ENCODE measurements at places on chromosomes 7 and 10.

DNA sequence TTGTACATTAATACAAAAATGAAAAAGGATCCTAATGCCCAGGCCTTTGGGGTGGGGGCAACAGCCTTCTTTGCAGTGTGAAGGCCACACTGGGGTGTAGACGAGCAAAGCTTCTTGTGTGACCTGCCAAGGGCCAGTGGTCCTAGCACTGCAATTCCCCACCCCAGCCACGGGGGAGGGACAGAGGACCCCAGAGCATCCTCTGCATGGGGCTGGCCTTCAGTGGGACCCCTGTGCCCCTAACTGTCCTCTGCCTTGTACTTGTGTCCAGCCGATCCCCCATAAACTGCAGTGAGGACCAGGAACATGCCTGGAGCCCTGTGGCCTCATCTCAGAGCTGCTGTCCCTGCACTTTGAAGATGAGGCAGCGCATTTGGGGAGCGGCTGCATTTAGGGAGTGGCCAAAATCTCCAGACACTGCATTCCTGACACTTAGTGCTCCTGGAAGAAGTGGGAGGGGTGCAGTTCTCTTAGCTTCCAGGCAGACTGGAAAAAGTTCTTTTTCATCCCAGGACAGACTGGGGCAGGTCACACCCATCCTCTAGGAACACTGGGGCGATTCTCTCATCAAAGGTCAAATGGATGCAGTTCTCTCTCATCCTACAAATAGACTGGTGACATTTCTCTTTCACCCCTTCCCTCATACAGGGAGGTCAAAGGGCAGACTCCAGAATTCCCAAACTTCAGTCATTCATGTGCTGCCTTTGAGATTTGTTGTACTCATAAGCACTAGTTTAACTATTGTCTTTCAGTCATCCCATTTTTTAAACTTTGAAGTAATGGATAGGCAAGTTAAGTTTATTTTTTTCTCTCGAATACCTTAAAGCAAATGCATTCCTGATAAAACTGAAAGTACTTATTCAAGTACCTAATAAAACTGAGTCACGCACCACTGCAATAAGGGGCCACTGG is 922 bp upstream of the MYO1G start:
- no peak for DNase-seq

DNA sequence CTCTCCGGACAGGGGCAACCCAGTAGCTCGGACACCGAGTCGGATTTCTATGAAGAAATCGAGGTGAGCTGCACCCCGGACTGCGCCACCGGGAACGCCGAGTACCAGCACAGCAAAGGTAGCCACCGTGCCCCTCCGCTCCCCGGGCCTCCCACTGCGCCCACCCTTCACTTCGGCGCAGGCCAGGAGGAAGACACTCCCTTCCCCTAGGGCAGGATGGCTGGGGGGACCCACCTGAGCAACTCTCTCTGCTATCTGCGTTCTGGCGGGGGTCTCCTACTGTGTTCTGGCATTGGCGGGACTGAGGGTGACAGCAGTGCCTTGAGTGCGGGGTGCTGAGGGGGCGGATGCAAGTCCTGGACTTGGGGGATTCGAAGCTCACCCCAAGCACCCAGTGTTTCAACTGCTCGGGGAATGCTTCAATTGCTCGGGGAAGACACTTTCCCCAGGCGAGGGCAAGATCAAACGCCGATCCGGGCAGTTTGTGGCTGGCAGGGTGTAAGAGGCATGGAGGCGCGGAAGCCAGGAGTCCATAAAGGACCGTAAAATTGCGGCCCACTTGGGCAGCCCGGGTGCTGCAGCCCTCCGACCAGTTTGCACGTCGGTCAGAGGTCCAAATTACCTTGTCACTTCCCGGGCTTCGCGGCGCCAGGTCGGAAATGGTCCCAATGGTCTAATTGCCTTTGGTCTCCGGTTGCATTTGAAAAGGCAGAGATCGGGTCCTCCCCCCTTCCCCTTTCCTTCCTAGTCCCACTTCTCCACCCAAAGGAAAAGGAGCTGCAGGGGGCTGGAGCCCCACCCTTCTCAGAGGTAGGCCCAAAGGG is 950 bp downstream of the EVX1 start:
- DNase-seq: no peak

- DNase-seq: no peak
These were observed 14.6 kb downstream of the AGAP3 start for GRCh38 chr7:151100921-151101320.

DNA sequence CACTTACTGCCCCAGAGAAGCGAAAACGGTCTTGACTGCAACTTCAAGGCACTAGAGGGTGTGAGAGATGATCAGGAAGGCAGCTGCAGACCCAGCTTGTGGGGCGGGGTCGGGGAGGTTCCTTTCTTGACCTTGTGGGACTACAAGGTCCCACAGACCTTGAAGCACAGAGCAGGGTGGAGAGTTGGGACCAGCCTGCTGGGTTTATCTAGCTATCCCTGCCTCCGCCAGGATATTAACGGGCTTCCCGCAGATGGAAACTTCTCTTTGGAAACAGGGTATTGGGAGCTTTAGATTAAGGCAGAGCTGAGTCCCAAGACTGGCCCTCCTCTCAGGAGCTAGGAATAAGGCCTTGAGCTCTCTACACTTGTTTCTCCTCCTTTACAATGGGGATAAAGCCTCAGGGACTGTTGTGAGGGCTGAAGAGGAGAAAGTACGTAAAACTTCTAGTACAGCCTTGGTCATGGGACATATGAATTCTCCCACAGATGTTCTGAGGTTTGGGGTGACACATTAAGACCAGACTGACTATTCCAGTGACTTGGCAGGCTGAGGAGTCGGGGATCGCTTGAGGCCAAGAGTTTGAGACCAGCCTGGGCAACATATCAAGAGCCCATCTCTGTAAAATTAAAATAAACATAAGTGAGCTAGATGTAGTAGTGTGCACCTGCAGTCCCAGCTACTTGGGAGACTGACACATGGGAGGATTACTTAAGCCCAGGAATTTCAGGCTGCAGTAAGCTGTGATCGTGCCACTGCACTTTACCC is 153.2 kb downstream of the CDH23 start:
- no peak for DNase-seq

GRCh38 chr7:25087855-25088254 is 37.2 kb downstream of the CYCS start:
- no peak for DNase-seq

DNA sequence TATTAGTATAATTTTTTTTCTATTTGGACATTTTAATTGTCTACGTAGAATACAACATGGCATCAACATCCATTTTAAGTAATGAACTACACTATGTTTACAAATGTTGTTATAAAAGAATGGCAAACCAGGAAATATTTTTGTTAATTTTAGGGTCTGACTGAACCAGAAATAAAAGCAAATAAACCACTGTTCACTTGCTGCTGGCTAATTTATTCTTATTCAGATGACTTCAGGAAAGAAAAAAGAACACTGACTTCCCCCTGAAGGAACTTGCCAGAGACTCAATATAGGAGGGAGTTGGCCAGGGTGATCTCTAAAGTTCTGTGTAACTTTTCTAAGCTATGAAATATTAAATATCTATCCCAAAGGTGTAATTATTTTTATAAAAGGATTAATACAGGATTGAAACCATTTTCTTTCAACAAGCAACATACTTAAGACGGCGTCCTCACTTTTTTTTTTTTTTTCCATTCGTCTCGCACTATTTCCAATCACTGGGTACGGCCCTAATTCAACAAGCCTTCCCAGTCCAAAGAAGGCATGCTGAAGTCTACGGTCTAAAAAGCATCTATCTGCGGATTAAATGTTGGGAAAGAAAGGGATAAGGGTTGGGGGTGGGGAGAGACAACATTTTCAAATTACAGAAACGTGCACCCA is 1.2 kb downstream of the USP6NL start:
- DNase-seq: no peak

DNA sequence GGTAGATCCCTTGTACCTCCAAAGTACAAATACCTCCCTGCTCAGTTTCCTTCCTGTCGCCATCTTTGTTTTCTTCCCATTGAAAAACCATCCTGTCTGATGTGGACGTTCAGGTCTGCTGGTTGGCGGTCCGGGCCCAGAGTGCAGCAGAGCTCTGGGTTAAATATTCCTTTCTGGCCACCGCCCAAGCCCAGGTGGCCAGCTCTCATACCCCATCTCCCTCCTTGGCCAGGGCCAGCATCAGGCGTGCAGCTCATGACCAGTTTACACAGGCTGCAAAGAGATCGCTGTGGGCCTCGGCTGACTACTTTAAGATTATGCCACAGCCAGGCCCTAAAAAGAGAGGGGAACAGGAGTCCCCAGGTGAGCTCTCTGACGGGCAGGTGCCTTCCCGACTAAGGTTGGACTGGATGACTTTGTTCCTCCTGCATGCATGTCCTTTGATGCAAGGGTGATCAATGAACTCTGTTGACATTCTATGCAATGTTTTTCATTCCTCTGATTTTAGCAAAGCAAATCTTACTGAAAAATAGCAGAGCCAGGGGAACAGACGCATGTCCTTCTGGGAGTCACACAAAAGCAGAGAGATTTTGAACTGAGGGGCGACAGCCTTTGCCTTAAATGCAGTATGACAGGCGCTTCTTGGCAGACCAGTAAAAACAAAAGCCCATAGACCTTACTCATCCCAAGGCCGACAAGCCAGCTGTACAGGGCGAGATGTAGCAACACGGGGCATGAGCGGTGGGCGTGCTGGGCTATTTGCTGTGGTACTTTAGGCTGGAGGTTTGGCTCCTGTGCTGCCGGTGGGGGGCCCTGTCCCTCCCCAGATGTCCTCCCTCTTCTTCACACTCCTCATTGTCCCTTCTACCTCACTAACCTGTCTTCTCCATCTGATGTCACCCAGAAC is 33.3 kb upstream of the SH2B2 start:
- DNase-seq: no peak

DNA sequence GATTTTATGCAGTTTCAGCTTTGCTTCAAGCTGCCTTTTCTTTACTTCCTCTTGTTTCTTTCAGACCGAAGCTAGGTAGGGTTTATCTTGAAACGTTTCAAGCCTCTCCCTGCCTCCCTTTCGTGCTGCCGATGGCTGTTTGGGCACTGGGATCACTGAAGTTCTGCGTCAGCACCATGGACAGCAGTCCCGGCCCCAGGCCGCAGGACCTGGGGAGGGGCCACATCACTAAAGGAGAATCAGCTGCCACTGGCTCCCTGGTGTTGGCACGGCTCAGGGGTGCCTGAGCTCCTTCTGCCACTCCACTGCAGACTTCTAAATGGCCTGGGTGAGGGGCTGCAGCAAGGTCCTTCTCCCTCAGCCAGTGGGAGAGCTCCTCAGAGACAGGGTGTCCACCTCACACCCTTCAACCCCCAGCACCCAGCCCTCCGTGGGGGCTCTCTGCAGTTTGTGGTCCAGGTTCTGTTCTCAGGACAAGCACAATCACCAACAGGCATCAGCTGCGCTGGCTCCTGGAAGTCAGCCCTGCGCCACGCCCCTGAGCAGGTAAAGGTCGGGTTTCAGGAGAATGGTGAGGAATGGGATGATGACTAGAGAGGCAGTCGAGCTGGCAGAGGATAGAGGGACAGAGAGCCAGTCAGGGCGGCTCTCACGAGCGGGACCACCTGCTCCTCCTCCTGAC is 387.2 kb downstream of the TCERG1L start:
- DNase-seq: no peak

DNA sequence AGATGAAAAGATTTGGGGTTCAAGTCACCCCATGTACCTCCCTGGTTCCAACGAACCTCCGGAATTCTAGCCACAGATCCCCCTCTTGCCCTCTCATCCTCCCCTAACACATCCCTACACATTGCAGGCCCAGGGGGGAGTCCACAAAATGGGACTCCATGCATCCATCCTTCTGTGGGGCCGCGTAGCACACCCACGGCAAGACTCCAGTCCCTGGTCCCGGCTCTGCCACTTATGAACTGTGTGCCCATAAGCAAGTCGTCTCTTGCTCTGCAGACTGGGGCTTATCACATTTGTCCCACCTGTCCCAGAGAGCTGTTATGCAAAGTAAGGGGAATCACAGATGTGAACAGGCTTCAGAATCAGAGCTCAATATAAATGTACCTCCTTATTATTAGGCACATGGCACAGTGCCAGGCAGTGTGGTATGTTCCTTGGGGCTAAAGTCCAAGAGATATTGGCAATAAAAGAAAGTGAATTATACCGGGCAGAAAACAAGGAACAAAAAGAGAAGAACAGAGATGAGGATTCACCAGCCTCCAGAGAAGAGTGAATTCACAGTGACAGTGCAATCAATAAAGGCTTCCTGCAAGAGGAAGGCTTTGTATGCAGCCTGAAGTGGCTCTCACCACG is 73.9 kb downstream of the KCNMA1 start:
- no peak for DNase-seq

DNA sequence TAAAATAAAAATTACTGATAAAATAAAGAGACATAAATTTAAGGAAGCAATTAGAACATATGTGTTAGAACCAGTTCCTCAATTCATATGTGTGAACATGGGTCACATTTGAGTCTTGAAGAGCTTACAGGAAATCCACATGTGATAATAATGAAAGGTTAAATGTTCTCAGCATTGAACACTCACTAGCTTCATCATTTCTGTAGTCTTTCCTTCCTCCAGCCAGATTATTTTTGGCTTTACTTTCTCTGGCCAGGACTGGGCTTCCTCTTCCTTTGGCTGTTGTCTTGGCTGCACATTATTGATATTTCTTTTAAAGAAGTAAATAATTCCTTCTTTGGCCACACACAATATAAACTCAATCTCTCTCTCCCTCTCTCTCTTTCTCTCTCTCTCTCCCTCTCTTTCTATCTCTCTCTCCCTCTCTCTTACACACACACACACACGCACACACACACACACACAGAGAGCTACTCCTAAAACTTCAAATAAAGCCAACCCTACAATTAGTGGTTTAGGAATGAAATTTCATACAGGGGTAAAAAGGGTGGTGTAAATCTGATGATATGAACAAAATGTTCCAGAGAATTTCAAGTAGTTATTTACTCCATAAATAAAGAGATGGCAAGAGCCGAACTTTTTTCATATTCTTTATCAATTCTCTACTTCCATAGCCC is 171.2 kb downstream of the REEP3 start:
- no peak for DNase-seq

GRCh38 chr7:88432301-88432700 is 125.6 kb upstream of the STEAP4 start:
- DNase-seq: no peak

- no peak for DNase-seq
These were observed 175.2 kb downstream of the GRM3 start for GRCh38 chr7:86818903-86819302.

DNA sequence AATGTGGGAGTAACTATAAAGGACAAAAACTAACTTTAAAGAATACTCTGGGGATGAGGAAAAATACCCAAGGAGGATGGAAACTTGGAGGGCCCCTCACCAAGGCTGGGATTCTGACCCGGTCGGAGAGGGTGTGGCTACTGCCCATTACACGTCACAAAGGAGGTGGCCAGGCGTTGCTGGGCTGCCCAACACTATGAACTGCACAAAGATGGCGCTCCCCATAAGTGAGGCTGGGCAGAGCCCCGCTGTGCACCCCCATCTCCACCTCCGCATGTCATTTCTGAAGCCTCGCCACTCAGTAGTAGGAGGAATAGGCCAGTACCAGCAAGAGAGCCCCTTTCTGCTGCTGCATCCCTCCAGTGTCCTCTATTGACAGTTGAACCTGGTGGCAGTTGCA is 290.1 kb upstream of the ZNF32 start:
- no peak for DNase-seq

GRCh38 chr7:91288208-91288824 is 24.1 kb downstream of the FZD1 start:
- DNase-seq: no peak

Data from mesenteric fat pad (tissue), 1 donor.